Caki2 (cell line): ENCODE measurements at places on chromosomes 1 and 21.

- DNase-seq: no peak
Observed at GRCh38 chr1:227913764-227914721, 33.7 kb downstream of the WNT9A start.

DNA sequence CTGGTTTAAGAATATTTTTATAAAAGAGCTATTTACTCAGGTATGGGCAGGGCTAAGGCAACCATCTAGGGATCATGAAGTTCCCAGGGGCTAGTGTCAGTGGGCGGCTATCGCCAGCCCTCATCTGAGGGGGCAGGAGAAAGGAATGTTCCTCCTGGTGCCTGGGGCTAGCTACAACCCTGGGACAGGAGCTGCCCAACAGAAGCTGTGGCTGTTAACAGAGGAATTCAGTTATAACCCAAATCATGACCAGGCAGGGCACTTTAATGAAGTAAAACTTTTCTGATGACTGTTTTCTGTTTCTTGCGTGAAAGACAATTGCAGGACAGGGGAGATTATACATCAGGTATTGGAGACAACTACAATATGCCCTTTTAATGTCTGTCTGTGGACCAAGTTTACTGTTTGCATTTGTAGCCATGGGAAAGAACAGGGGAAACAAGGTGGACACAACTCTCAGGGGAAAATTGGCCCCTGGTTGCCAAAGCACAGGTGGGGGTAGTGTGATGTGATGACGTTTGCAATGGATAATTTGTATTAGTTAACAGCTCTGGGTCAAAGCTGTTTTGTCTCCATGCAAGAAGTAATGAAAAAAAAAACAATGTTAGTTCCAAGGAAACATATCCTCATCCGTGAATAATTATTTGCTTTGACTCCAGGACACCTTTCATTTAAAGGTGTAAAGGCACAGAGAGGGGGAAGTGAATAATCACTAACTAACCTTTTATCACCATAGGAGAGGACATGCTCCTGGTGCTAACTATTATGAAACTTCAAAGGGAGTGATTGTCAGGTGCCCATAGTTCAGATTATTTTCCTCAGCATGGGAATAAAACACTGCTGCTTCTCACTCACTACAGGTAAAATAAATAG is 105.2 kb downstream of the TSEN15 start:
- DNase-seq: no peak

- DNase-seq: no peak
Observed at GRCh38 chr1:53334312-53334711, 6.4 kb upstream of the LRP8 start.

DNA sequence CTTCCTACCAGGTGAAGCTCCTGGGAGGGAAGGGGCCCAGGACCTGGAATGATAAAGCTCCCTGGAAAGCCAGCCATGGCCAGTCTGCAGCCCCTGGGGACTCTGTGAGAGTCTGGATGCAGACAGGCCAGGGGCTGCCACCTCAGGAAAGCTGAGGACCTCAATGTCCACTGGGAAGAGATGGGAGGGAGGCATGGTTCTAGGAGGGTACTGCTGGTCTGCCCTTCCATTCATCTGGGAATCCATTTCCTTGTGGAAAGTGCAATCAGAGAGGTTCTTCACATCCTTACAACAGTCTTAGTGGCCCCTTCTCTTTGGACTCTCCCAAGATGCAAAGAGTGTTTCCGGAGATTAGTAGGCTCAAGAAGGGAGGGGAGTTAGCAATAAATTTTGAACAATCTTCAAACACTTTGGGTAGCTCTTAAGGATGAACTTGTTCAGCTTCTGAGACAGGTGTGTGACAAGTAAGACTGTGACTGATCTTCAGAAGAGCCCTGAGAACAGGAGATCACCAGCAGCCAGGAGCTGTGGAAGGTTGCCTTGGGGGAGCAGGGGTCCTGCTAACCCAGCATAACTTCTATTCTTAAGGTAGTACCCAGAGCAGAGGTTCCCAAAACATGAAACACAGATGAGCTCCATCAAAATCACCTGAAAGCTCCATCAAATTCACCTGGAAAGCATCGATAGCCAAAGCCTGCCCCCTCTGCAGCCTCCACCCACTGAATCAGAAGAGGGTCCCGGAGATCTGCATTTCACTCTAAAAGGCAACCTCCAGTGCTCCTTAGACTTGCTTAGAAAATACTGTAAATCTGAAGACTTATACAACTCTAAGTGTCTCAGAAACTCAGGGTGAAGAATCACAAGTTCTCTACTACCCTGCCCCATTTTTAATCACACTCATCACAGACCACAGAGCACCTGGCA is 616 bp upstream of the LAX1 start:
- DNase-seq: no peak

GRCh38 chr1:7705048-7705907 is 65.8 kb upstream of the VAMP3 start:
- no peak for DNase-seq

DNA sequence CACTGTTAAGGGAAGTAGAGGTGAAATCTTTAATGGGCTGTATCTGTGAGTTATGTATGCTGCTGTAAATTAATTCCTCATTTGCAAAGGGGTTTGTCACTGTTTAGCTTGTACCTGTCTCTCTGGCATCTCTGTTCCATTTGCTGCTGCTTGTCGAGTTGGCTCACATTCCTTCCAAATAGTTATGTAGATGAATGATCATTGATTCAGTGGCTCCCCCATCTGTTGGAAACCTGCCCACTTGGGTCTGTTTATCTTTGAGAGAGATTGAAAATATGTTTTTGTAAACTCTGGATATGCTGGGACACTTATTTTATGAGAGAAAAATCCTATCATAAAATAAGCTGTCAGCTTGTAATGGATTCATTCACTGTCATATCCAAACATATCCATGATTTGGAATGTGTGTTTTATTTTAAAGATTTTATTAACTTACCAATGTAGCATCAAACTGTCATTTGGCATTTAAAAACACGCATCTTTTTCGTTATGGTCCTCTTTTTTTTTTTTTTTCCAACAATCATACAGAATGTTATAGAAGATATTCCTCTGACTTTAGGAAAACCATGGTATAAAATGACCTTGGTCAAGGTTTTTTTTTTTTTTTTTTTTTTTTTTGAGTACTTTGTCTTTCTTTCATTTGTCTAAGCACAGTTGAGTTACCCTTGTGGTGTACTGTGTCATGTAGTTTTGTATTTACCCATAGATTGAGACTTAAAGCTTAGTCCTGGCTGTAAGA is 3.5 kb downstream of the RYR2 start:
- DNase-seq: no peak

DNA sequence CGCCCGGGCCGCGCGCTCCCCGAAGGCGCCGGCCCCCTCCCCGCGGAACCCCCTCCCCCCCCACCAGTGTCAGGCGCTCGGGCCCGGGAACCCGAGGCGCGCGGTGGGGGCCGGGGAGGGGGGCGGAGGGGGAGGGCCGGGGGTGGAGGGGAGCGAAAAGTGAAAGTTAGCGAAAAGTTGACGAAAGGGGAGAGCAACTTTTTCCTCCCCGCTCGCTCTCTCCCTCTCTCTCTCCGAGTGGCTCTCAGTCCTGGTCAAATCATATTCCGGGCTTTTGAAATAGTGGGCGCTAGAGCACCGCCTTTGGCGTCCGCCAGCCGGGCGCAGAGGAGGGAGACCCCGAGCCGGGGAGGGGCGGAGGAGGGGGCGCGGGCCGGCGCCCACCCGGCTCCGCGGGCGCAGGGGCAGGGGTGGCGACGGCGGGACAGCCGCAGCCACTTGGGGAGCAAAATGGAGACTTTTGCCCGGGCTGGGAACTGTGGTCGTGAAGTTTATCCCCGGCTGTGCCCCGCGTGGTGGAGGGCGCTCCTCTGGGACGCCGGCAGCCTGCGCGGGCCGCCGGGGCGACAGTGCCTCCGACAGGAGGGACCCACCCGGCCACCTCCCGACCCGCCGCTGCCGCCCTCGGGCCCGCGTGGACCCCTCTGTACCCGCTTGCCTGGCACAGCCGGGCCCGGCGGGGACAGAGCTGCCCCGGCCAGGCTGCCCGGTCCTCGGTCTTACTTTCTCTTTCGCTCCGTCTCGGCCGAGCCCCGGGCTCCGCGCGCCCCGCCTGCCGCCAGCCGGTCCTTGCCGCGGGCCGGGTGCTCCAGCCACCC is 697 bp downstream of the PRDM16 start:
- no peak for DNase-seq

GRCh38 chr21:46221664-46222435 is 6.7 kb downstream of the LSS start:
- no peak for DNase-seq
